Neuronal stem cell (in vitro differentiated cells): ENCODE measurements at places on chromosomes 1 and 21.

DNA sequence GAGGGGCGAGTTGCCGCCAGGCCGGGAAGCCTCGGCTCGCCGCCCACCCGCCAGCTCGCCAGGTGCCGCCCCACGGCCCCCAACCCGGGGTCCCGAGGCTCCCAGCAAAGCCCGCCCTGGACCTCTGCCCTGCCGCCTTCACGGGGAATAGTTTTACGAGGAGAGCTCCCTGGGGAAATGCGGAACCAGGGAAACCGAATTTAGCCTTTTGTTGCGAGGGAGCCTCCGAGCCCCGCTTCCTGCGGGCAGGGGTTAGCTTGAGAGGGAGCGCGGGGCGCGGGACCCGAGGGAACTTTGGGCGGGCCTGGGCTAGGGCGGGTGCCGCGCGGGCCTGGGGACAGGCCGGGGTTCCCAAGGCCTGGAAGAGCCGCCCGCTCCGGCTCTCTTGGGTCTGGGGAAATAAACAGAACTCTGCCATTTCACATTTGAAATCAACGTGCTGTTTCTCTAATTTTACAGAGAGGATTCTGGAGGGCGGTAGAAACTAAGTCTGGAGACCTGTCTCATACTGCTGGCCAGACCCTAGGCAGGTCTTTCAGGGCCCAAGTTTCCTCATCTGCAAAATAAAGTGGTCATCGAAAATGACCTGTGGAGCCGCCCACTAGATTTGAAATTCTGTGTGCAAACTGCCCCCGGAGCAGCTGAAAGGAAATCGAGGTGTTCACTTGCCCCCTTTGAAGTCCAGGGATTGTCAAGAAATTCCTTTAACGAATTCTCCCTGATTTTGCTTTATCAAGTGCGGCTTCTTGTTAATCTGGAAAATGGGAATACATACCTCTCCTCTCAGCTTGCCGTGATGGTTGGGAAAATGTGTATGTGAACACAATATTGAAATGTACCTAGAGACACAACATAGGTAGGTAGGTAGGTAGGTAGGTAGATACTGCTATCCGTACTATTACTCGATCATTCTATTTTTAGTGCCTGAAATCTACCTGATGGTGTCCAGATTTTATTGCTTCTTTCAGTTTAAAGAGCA, 749 bp upstream of the GLUL start:
- DNase-seq = no peak

GRCh38 chr1:90970208-90970607, 51.6 kb downstream of the ZNF644 start:
- DNase-seq = no peak

GRCh38 chr1:94883691-94884090, 43.2 kb downstream of the CNN3 start:
- DNase-seq = no peak

DNA sequence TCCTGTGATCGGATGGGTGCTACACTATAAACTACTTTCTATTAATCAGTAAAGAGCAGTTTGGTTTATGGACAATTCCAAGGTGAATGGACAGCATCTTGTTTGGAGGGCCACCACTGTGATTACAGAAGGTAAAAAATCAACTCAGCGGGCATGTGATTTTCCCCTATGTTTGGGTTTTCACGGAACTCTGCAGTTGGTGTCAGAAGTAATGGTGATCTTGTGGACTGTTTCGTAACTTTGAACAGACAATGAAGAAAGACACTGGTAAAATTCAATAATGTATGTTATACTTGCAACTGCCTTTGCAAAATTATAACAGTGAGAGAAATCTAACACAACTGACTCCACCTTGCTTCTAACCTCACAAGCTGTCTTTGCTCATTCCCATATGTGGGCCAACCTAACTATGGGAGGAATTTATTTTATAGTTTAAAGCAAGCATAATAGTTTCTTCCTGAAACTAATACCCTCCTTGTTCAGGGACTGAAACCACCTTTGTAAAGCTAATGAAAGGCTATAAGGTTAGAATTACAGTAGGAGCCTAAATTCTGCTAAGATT, 53.2 kb downstream of the TRIM33 start:
- DNase-seq = no peak

DNA sequence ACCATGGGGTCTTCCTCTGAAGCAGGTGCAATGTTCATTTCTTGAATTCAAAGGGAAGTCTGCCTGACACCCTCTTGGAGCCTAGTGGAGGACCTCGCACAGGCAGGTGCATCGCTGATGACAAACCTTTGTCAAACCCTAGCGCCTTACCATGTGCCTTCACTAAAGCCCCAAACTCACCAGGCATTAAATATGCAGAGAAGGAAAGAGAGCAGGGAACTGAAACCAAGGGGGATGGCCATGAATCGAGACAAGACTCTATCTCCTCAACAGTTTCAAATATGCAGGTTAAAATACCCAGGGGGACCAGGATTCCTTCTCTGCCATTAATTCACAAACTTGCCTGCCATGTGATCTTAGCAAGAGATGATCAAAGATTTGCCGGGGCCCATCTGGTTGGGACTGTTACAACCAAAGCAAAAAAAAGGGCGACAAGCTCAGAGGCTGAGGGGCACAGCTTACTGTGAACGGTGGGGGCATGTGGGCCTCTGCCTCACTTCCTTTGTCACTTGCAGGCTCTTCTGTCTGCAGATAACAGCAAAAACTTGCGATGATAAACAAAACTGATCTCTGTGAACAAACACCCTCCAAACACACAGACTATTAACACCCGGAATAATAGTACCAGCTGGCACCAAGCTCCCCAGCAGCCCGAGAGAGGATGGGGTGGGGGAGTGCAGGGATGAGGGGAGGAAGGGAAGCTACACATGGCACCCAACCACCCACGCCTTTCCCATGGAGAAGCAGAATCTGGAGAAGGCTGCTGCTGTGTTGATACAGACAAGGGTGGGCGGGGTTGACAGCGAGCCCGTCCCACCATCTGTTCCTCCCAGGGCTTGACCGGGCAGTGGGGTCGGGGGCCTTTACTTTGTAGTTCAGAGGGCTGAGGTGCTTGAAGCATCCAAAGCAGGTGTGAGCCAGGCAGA, 33.9 kb downstream of the TMEM63A start:
- DNase-seq = no peak

DNA sequence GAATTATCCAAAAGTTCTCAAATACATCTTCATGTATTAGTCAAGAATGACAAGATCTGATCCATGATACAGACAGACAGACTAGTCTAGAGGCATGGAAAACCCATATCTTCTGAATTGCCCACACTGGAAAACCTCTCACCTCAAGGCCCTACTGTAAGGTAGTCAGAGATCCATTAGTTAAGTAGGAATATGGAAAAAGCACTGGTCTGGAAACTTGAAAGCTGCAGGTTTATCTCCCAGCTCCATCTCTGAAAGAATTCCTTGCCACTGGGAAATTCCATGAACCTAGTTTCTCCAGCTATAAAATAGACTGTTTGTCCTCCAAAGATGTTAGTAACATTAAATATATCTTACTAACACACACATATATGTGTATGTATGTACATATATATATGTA, 169.2 kb downstream of the AKT3 start:
- DNase-seq = no peak

GRCh38 chr21:42975886-42976608, 1.7 kb downstream of the PKNOX1 start:
- DNase-seq = no peak

DNA sequence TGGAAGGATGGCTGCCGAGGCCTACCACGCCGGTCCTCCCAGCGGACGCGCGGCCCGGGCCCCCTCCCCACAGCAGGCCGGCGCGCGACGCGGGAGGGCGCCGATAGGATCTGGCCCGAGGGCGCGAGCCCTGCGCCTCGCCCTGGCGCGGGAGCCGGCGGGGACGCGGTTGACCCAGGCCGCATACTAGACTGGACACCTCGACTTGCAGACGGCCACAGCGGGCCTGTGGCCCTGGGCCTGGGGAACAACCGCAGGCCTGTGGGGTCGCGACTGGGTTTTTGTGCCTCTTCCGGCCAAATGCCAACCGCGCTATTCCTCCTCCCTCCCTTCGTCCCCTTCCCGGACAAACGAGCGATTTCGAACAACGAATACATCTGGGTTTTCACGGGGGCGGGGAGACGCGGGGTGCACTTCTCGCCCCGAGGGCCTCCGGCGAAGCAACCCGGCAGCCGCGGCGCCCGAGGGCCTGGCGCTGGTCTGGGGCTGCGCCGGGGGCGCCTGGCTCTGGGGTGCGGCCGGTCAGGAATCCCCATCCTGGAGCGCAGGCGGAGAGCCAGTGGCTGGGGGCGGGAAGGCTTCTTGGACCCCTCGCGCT, 2.4 kb downstream of the NHLH2 start:
- DNase-seq = no peak
